Activated CD8-positive, alpha-beta T cell treated with anti-CD3 and anti-CD28 coated beads, Interleukin-2, amount 10 ng/mL, durations not matched to agents 7 days and 5 days (primary cell): ENCODE measurements at places on chromosomes 6 and 20. TPM values are rescaled to one million over a fixed set of nuclear protein-coding genes. Genes with fewer than 3 reads are reported as not detected.

GRCh38 chr6:48754641-48755040 is 643.6 kb upstream of the PTCHD4 start:
- no peak for DNase-seq

DNA sequence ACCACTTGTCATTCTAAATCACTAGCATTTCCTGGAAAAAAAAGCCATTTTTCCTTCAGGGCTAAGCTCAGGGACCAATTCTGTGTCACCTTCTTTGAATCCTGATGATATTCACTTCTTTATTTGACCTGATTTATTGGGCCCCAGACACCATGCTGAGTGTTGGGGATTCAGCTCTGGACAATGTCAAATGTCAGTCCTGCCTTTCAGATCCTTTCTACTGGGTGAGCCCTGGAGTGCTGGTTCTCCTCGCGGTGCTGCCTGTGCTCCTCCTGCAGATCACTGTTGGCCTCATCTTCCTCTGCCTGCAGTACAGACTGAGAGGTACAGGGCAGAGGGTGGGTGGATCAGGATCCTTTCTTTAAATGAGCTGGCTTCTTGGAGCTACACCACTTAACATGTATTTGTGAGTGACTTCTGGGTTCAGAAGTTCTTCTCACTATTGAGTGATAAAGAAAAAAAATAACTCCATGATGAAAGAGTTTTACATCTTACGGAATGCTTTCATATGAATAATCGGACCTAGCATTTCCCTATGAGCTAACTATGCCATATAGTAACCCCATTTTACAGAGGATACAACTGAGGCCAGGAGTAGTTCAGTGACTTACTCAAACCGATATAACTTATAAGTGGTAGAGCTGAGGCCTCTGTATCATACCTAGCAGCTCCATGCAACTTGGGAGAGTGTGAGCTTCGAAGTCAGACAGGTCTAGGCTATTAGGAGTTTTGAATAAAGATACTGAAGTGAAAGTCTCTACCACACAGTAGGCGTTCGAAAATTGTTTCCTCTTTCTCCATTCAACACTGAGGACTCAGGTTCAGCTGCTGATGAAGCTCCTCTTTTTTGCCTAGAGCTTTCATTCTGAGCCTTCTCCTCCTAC is 9.3 kb downstream of the MOG start:
- DNase-seq, result no peak

DNA sequence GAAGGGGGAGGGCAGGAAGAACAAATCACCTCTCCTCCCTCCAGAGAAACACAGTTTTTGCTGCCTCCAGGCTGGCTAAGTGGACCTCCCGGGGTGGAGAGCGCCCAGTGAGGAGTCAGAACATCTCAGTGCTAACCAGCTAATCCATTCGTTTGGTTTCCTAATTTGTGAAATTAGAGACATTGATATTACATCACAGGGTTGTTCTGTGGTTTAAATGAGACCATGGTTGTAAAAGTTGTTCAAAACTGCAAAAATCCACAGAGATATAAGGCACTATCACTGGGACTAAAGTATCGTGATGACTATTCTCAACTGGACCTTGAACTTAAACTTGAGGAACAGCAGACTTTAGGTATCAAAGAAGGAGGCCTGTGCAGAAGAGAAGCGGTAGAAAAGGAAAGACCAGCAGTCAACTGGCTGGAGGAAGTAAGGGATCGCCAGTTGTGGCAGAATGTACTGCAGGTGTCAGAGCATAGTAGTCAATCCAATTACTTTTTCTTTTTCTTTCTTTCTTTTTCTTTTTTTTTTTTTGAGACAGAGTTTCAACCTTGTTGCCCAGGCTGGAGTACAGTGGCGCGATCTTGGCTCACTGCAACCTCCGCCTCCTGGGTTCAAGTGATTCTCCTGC is 33.9 kb downstream of the RIPOR2 start:
- no peak for DNase-seq

DNA sequence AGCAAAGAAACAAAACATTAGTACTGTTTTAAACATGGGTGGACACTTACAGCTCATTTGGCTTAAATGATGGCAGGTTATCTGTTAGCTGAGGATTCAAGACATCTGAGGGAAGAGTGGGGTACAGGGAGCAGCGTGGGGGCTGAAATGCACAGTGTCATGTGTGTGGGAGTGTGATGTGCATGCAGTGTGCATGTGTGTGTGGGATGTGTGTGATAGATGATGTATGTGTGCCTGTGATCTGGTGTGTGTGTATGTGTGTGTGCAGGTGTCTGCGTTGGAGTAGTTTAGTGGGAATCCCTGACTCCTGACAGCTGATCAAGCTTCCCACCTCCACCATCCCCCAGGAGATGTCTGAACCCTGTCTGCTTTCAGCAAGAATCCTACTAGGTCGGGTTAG is 25.4 kb upstream of the GGTLC1 start:
- no peak for DNase-seq

DNA sequence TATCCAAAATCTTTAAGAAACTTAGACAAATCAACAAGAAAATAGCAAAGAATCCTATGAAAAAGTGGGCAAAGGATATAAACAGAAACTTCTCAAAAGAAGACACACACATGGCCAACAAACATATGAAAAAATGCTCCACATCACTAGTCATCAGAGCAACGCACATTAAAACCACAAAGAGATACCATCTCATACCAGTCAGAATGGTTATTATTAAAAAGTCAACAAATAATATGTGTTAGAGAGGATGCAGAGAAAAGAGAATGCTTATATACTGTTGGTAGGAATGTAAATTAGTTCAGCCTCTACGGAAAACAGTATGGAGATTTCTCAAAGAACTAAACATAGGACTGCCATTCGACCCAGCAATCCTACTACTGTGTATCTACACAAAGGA is 212.0 kb upstream of the DTNBP1 start:
- DNase-seq, result no peak

GRCh38 chr6:118935978-118936703 is 1.2 kb upstream of the MCM9 start:
- no peak for DNase-seq

DNA sequence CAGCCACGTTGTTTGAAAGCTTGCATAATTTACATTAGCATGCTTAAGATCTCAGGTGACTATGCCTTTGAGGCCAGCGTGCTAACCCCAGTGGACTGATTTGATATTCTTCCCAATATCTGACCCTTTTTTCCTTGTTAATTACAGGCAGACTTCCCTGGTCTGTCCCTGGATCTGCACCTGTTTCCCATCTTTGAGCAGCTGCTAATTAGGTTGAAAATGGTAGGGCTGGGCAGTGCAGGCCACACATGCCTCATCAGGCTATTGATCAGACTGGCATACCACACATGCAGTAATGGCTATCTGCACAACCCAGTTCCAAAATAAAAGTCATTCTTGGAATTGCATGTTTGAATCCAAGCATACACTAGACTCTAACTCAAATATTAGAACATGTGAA is 164.3 kb upstream of the TFAP2D start:
- no peak for DNase-seq

- no peak for DNase-seq
Observed at GRCh38 chr6:145067430-145067829, 667.9 kb downstream of the EPM2A start.

- DNase-seq, result peak; percentile 80
Observed at GRCh38 chr20:31666258-31667042, 28.7 kb downstream of the COX4I2 start.

DNA sequence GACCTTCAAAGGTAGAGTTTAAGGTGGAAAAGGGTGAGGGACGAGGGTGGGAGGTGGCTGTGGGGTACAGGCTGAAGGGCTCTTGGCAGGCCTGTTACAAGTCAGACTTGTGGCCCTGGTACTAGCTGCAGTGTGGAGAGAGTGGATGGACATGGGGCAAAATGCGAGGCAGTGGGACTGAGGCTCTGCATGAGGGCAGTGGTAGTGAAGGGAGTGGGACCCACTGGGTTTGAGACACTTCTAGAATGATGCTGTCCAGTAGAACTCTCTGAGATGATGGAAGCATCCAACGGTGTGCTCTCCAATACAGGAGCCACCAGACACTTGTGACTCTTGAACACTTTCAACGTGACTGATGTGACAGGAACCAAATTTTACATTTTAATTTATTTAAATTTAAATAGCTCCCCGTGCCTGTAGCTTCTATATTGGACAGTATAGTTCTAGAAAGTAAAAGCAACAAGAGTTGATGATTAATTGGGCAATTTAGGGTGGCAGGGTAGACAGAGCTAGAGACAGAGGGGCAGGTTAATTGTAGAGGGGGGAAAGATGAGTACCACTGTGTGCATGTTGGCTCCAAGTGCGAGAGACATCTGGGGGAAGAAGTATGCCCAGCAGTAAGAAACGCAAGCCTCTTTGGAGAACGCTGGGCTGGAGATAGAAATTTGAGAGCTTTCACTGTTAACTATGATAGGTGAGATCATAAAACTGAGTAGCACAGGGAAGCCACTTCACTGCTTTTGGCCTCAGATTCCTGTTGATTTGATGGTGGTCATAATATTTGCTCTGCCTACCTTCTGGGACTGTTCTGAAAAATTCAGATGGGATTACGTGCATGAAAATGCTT is 77.5 kb downstream of the TXNDC5 start:
- DNase-seq, result no peak

DNA sequence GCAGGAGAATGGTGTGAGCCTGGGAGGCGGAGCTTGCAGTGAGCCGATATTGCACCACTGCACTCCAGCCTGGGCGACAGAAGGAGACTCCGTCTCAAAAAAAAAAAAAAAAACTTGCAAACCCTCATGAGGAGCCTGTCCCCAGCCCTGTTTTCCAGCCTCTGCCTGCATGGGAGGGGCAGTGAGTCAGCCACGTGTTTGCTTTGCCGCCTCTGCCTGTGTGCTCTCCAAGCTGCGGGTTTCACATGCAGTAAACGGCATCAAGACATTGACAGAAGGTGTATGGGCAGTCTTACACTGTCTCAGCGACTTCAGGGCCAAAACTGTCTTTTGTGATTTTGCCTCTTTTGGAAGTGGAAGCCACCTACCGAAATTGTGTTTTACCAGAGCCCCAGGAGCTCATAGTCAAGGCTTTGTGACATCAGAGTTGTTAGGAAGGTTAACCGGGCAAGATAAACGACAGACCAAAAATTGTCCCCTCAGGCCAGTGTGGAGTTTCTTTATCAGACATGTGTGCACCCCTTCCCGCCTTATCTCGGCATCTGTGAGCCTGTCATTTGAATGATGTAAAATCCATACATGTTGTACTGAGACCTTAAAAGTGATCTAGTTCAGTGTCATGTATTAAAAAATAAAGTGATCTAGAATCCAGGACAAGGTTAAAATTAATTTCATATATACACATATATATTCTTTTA is 52.9 kb downstream of the RPP40 start:
- DNase-seq, result no peak

DNA sequence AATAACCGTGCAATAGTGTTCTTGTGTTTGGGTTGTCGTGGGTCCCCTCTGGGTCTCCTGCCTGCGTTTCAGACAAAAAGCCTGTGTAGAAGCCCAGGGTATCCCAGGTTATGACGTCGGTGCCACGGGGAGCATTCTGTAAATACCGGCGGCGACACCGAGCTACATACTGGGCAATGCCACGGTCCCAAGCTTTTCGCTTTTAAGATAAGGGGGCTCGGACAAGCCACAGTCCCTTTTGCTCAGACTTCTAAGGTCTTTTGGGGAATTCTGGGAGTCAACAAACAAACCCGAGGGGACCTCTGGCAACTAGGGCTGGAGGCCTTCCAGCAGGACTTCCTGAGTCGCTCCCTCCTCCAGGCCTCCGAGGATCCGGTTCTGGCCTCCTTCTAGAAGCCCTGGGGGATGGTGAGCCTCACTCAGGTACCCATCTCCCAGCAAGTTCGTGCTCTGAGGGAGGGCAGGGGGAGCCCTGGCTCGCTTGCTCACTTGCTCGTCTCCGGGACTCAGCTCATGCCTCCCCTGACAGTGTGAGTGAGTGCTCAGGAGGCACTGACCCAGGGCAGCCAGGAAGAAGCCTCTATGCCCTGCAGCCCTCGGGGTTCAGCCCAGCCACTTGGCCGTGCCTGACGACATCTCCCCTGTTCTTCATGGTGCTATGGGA is 62.4 kb upstream of the MRPS10 start:
- DNase-seq, result no peak

DNA sequence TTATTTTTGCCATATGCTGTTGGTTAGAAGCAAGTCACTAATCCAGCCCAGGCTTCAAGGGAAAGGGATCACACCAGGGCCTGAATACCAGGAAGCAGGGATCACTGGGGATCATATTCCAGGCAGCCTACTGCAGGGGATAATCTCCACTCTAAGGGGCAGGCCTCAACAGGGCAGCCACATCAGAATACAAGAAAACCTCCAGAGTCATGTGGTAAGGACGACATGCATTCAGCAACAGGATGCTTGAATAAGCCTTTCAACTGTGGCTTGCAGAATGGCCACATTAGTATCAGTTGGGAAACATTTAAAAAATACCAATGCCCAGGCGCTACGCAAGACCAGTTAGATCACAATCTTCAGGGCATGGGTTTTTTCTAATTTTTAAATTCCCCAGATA is 109.1 kb downstream of the LY86 start:
- peak; percentile 47 for DNase-seq

DNA sequence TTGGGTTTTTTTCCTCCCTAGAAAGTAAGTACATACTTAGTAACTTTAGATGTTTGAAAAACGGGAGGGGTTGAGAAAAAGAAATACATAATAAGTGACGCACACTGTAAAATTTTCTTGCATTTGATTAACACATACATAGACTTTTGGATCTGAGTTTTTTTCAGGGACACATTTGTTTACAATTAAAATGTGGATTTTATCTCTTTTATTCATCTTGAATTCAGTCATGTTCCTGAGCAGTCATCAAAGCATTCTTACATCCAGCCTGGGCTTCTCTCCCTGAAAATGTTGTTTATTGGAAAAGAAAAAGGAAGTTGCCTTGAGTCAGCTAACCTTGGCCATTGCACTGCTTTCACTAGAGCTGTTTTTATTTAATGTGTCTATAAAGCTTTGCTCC is 8.7 kb upstream of the RPP40 start:
- no peak for DNase-seq

The LPIN3 gene
- 0.91 TPM for total RNA-seq

The ID4 gene
- total RNA-seq, result not detected

The CARMIL1 gene
- total RNA-seq, result 4.8 TPM

The PRSS35 gene
- not detected for total RNA-seq

The DZANK1 gene
- total RNA-seq, result 1.4 TPM
